ENCODE measurements at places on chromosomes 1 and 21. TPM values are rescaled to one million over a fixed set of nuclear protein-coding genes. Genes with fewer than 3 reads are reported as not detected.

DNA sequence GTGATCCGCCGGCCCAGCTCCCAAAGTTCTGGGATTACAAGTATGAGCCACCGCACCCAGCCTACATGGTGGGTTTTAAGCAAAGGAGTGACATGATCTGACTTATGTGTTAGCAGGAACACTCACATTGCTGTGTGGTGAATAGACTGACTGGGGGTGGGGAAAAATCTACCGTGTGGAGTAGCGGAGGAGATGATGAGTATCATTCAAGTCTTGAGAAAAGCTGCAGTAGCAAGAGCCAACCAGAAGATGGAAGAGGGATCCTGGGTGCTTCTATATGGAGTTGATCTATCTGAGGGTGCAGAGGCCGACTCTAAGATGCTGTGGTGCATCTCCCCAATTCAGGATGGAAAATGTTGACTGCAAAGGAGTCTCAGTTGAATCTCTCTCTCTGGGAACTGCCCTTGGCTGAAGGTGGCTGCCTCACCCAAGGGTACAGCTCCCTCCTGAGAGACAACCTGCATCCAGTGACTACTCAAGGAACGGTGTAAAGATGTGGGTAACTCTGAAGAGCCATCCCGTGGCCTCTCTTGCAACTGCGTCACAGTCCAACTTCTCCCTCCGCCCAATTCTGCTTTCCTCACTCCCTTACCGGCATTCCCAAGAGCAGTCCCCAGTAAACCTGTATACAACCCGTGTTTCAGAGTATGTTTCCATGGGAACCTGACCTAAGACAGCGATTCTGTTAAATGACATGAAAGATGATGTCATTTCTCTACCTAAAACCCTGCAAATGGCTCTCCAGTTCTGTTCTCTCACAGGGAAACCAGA lies 7.4 kb upstream of the B3GALNT2 start:
- DNase-seq = peak; percentile 64

The PWP2 gene
- total RNA-seq = 2.7 TPM

GRCh38 chr1:243213045-243213787 lies 41.9 kb downstream of the CEP170 start:
- peak; percentile 39 for DNase-seq

The LCE1D gene
- total RNA-seq = not detected

GRCh38 chr1:46671554-46671953 lies at the start of gene TEX38:
TEX38 (plus strand) TSS chr1:46671854; CDS start chr1:46671935, 81 bp downstream.
- DNase-seq = no peak

DNA sequence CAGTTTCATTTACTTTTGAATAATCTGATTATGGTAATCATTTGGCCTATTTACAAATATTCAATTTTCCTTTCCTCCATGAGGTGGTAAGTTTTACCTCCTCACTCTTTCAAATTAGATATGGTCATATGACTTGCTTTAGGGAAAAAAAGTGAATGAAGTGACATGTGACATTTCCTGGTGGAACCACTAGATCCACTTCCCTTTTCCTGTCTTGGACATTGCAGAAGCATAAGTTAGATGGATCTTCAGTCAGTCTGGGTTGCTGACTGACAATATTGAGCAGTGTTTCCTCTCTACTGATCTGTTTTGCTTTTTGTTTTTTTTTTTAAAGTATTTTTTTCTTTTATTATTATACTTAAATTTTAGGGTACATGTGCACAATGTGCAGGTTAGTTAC lies 481.1 kb upstream of the PTBP2 start:
- no peak for DNase-seq

GRCh38 chr1:227038401-227038800 lies 98.3 kb downstream of the COQ8A start:
- DNase-seq = no peak
